Motor neuron (in vitro differentiated cells): ENCODE measurements at places on chromosomes 3 and 15. TPM values are rescaled to one million over a fixed set of nuclear protein-coding genes. Genes with fewer than 3 reads are reported as not detected.

GRCh38 chr3:12455740-12456139 lies 28.5 kb upstream of the TSEN2 start:
- no peak for ATAC-seq

- ATAC-seq: no peak
Measured at GRCh38 chr3:190877925-190878324, 15.4 kb upstream of the GMNC start.

DNA sequence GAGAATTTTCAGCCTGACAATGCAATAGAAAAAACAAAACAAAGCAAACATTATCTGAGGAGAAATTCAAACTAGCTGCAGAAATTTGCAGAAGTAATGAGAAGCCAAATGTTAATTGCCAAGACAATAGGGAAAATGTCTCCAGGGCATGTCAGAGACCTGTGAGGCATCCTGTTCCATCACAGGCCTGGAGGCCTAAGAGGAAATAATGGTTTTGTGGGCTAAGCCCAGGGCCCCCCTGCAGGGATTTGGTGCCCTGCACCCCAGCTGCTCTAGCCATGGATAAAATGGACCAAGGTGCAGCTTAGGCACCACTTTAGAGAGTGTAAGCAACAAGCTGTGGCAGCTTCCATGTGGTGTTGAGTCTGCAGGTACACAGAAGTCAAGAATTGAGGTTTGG lies 401.2 kb upstream of the NECTIN3 start:
- no peak for ATAC-seq

GRCh38 chr3:177005718-177006405 lies 191.4 kb downstream of the TBL1XR1 start:
- ATAC-seq: no peak

DNA sequence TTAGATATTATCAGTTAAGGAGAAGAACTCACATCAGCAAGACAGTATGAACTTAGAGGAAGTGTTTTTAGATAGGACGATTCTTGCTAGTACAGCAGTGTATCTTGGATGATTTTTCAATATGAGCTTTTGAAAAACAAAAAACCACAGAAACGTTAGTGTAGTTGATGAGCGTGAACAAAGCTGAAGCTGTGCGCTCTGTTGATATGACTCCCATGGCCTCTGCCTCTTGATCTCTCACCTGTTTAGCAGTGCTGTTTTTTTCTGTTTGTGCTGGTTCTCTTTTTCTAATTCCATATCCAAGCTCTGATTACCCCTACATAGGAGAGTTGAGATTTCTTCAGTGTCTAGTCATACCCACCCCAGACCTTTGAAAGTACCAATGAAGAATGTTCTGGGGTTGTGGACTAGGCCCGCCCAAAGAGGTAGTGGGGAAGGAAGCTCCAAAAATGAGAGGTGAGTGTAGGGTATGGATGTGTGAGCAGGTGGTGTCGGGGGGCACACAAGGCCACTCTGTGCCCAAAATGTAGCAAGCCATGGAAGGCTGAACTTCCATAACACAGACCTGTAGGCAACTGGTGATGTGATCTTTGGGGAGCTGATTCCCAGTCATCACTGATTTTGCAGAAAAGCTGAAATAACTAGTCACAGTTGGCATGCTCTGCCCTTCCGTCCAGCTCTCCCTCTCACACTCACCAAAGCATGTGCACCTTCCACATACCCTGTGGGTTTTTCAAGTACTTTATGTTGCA lies 20.0 kb upstream of the CMTM7 start:
- ATAC-seq: no peak

GRCh38 chr3:174120997-174121396 lies 723.5 kb downstream of the NLGN1 start:
- ATAC-seq: no peak

DNA sequence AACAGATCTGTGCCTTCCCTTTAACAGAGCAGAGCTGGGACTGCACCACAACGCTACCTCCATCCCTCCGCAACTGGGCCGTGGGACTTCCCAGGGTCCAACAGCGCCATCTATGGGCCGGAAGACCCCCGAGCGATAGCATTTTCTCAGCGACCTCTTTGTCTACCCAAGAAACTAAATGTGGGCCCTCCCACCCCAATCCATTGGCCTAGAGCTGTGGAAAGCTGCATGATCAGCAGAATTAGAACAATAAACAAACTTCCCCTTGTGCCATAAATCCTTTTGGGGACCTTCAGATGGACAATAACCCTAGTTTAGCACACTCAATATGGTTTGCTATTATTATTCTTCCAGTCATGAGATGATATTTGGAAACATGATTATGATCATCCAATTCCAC lies 74.8 kb upstream of the NTRK3 start:
- no peak for ATAC-seq

GRCh38 chr3:5739299-5739935 lies 551.9 kb downstream of the EDEM1 start:
- ATAC-seq: no peak

DNA sequence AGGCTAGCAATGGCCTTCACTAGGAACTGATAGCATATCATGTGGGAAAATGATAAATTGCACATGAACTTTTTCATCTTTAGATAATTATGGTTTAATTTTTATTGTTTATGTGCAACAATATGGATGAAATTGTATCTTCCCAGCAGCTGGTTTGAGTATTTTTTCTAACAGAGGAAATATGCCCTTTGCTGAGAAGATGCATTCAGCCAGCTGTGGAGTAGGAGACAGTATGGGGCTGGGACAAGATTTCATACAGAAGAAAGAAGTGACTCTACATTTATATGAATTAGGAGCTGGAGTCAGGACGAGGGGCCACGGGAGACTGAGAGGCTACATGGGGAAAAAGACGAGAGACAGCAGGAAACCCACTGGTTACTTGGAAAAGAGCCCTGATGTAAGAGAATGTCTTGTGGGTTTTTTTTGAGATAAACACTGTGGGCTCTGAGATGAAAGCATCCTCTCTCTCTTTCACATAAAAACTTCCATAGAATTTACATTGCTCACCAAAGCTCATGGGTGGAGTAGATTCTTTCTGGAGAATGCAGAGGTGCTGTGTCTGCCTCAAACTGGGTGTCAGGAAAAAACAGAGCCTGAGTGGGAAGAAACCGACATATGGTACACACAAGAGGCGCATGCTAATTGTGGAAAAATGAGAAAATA lies 115.2 kb upstream of the PDZRN3 start:
- ATAC-seq: peak; percentile 26

DNA sequence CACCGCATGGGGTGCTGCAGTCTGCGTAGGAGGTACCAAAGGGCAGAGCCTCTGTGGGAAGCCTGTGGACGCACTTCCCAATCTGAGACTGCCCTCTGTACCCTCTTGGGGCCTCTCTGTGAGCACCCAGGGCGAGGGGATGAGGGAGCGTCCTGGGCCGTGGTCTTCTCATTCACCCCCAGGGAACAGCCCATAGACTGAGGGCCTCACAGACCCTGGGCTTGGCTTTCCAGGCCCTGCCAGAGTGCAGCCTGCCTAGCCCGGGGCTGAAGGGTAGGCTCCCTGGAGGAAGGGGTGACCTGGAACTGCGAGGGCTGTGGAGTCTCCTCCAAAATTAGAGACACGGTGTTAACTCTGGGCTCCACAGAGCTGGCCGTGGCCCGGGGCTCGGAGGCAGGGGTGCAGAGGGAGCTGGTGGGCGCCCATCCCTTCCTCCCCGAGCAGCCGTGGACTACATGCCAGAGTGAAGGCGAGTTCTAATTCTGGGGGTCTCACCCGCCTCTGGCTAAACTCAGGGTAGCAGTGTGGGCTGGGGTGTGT lies 468 bp upstream of the SPTBN5 start:
- ATAC-seq: peak; percentile 1

GRCh38 chr3:195896361-195897080 lies 11.8 kb downstream of the TNK2 start:
- peak; percentile 31 for ATAC-seq

- ATAC-seq: no peak
Measured at GRCh38 chr3:175476489-175476888, 617.4 kb downstream of the NAALADL2 start.

DNA sequence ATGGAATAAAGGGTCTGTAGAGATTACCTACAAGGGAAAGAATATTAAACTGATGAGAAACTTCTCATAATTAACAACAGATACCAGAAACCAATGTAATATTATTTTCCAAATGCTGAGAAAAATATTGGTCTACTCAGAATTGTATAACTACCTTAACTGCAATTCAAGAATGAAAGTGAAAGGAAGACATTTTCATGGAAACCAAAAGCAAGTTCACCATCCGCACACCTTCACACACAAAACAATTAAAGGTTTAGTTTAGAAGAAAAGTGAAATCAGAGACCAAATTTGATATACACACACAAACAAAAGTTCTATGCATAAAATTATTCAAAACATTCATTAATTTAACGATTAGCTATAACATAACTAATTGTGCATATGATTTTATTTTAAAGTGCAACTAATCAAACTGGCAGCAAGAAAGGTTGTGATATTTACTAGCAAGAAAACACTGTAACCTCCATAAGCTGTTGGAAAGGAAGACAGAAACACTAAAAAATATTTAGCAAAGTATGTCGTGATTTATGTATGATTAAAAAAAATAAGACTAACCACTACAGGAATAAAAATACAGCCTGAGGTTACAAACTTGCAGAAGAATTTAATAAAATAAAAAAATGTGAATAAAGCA lies 395.5 kb downstream of the FGF12 start:
- no peak for ATAC-seq

GRCh38 chr3:164488893-164489292 lies 589.4 kb downstream of the SI start:
- no peak for ATAC-seq

- ATAC-seq: no peak
Measured at GRCh38 chr3:38210141-38210757, 44.9 kb downstream of the OXSR1 start.

DNA sequence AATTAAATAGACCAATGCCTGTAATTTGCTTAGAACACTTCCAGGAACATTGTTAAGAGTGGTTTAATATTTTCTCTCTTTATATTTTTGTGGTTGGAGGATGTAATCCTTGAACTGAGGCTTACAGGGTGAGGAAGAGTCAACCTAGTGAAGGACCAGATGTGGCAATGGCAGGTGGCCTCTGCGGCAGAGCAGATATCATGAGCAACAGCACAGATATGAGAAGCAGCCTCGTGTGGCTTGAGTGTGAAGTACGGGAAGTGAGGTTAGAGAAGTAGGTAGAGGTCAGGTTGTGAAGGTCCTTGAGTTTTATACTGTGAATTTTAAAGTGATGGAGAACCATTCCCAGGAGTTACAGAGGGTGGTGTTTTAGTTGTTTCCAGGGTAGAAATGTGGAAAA lies 417.6 kb upstream of the SUCLG2 start:
- ATAC-seq: no peak

DNA sequence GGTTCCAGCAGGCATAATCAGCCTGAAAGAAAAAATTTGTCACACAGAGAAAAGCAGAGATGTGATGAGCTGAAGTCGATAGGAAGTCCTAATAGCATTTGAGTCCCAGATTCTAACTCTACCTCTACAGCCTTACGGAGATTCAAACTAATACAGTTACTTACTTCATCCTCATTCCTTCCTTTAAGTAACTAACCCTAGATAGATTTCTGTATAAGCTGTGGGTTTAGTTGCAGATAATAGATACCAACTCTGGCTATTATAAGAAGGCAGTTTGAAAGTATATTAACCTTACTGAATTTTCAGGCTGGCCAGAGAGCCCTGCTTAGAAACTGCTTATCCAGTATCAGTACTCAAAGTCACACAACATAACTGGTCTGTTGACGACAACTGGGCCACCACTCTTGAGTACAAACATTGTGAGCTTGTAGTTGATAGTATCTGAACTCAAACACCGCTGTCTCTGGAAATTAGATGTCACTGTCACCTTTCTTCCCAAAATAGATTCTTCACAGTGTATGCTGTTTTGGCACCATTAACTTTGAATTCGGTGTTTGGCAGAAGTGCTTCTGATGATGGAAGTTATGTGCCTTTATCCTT lies 484.3 kb downstream of the DIPK2A start:
- no peak for ATAC-seq

The KCNMB2 gene
- total RNA-seq: 2.2 and 3.1 TPM in 2 replicates

The SCN11A gene
- total RNA-seq: 0.53 and 0.57 TPM in 2 replicates

The TM4SF18 gene
- 0.04 and 0.14 TPM in 2 replicates for total RNA-seq
